ENCODE measurements at places on chromosomes 1 and 21. TPM values are rescaled to one million over a fixed set of nuclear protein-coding genes. Genes with fewer than 3 reads are reported as not detected.

RAVER2 gene
- total RNA-seq: 11.5 TPM

ETV3L gene
- total RNA-seq: not detected

KCNH1 gene
- total RNA-seq: 0.86 TPM

LMOD1 gene
- total RNA-seq: 123 TPM

CD101 gene
- total RNA-seq: 1.1 TPM

Data from ureter (tissue), 1 donor.